ENCODE measurements at places on chromosomes 16 and 17.
A peak's percentile ranks its signal among the peaks of the same experiment; 100 is the strongest.

DNA sequence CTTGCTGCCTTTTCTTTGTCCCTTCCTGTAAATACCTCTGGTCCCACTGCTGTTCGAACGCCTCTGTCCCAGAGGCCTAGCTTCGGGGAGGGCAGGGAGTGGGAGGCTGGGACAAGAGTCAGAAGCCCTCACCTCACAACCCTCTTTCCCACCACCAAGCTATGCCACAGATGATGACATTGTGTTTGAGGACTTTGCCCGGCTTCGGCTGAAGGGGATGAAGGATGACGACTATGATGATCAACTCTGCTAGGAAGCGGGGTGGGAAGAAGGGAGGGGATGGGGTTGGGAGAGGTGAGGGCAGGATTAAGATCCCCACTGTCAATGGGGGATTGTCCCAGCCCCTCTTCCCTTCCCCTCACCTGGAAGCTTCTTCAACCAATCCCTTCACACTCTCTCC is 10.4 kb downstream of the ARRB2 start:
- no peak for DNase-seq

GRCh38 chr16:76777721-76778465 is 413.1 kb upstream of the MON1B start:
- no peak for DNase-seq

DNA sequence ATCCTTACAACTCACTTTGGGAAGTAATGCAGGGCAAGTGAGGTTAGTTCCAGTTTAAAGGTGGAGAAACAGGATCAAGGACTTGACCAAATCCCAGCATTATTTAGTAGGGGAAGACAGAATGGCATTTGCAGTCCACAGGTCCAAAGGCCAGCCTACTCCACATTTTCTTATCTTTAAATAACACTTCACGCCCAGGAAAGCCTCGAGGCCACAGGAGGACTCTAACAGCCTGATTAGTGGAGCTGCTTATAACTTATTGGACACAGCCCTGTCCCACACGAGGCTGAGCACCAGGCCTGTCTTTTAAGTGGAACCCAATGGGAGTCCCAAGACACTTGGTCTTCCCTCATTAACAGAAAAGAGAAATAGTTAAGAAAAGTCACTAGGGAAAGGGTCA is 12.1 kb upstream of the HYDIN start:
- DNase-seq = no peak

- DNase-seq = no peak
These were observed at the start of gene DOC2B for GRCh38 chr17:181245-182049. Gene DOC2B, minus strand, starts transcription at chr17:181650. Its CDS starts 171 bp downstream, at chr17:181479.

- DNase-seq = no peak
These were observed 25.5 kb downstream of the TIMM22 start for GRCh38 chr17:1022278-1023024.

DNA sequence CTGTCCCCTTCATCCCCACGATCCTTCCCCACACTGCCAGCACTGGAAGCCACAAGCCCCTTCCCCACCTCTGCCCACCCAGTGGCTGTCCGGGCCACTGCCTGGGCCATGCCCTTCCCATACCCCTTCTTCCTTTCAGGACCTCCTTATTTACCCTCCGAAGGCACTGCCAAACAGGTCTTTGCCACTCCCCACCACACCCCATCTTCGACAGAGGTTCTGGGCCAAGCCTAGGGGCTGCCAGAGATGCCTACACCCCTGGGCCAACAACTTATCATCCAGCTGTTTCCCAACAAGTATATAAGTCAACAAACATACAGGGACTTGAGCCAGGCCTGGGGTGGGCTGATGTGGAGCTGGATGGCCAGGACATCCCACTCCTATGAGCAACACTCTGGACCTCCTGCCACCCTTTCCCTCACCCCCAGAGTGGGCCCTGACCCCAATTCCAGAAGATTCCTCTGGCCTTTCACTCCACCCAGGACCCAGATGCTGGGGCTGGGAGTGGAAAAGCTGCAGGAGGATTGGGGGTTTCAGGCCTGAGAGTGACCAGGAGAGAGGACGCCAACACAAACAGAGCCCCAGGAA is 1.5 kb upstream of the PPP1R1B start:
- no peak for DNase-seq

DNA sequence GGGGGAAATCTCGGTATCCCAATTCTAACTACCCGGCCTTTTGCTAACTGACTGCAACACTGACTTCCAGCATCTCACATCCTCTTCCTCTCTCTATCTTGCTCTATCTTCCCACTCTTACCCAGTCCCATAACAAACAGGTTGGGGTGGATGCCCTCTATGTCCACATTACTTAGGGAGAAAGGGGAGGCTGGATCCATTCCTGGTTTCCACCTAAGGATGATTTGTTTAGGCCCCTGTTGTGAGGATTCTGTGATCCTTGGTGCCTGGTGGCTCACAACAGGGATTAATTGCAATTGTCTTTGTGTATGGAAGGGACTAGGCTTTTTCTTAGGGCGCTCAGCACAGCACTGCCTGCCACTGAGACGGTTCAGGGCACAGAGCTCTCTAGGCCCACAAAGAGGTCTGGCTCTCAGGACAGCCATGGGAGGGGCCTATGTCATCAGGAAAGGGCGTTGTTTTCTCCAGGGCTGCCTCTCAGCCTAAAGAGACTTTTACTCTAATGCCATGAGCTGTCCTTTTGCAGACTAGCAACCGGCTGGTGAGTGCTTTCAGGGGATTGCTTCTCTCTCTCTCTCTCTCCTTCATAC is 612.1 kb upstream of the SALL1 start:
- no peak for DNase-seq

- DNase-seq = peak; percentile 84
These were observed at the start of gene SPECC1 for GRCh38 chr17:20009302-20010098. Gene SPECC1, plus strand, starts transcription at chr17:20009359. Its CDS starts 87,293 bp downstream, at chr17:20096652.

DNA sequence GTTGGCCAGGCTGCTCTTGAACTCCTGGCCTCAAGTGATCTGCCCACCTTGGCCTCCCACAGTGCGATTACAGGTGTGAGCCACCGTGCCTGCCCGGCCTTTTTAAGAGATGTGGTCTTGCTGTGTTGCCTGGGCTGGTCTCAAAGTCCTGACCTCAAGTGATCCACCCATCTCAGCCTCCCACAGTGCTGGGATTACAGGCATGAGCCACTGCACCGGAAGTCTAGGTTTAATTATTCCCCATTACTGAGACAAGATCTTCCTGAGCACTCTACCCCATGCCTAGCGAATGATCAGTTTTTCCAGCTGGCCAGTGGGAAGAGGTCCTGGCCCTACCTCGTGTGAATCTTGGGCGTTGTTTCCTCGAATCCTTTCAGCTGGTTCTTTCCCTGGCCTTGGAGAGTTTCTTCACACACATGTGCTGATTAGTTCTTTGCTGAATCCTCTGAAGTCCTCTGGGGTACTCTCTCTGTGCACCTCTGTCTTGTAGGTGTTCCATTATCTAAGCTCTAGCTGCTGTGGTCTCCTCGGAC is 18.9 kb downstream of the C16orf54 start:
- no peak for DNase-seq

GRCh38 chr17:63268827-63269226 is 177.3 kb downstream of the CYB561 start:
- DNase-seq = no peak

DNA sequence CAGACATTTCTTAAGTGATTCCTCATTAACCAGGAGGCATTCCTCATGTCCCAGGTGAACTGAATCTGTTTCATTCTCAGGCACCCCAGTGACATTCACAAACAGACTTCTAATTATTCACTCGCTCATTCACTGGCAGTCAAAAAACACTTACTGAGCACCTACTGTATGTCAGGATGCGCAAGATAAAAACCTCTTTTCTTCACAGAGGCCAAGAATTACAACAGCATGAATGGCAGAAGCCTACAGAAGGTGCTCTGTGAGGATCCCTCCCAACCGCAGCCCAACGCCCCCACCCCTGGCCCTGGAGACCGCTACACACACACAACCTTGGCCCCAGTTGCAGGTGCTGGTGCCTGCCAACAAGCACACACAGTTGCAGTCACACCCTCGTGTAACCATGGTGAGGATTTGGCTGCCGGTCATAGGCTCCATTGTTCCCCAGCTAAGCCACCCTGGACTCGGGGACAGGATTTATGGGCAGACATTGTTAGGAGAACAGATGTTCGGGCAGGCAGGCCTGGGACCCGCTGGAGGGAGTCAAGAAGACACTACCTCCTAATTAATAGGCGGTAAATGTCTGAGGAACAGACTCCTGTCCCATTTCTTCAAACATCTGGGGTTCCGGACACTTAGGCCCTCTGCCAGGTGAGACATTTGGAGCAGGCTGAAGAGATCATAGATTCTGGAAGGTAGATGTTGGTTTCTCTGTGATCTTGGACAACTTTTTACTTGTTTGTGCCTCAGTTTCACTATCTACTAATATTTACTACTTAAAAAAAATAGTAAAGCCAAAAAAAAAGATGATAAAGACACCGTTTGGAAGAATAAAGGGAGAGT is 43.2 kb downstream of the CUEDC1 start:
- DNase-seq = no peak
